ENCODE measurements at places on chromosomes 3 and 15.

DNA sequence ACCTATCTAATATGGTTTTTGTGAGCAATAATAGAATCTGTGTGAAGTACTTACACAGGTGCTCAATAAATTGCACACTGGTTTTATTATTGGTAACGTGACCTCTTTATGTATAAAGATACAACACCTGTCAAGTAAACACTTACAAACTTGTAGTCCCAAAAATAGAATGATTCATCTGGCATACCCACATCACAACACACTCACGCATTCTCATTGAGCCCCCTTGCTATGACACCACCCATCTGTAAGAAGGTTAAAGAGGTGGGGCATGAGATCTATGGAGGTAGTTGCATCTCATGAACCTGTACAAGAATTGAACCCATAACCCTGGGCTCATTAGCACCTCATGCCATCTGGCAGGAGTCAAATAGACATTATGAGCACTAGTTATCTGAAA lies 134.9 kb upstream of the THBS1 start:
- DNase-seq, result no peak

DNA sequence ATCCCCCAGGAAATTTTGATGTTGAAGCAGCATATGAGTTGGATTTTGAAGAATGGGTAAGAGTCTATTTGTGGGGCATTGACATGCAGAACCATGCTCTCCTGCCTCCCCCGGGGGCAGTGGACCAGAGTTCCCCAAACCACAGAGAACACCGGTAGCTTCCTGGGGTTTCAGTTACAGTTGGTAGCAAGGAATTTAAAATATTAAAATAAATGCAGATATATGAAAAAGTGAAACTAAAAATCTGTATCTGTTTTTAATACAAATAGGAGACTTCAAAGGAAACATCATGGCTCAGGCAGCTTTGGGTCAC lies 37.4 kb downstream of the SLC9A9 start:
- no peak for DNase-seq

GRCh38 chr3:106824856-106825255 lies 552.4 kb upstream of the CCDC54 start:
- no peak for DNase-seq

DNA sequence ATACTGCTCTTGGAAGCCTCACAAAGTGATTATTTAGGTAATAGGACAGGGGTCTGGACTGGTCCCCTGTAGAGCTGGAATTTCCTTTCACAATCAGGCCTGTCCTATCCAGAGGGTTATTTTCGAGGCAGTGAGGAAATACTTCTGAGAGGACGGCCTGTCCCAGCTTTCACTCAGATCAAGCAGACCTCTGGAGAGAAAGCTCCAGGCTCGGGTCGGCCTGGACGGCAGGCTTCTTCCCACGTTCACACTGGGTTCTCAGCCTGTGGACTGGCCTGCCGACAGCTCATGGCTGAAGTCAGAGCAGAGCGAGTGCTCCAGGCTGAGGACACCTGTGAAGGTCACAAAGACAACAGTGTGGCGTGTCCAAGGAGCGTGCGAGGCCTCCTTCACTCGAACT lies 405.3 kb downstream of the VPS13C start:
- DNase-seq, result no peak

GRCh38 chr15:60093273-60094067 lies 89.4 kb downstream of the FOXB1 start:
- no peak for DNase-seq

DNA sequence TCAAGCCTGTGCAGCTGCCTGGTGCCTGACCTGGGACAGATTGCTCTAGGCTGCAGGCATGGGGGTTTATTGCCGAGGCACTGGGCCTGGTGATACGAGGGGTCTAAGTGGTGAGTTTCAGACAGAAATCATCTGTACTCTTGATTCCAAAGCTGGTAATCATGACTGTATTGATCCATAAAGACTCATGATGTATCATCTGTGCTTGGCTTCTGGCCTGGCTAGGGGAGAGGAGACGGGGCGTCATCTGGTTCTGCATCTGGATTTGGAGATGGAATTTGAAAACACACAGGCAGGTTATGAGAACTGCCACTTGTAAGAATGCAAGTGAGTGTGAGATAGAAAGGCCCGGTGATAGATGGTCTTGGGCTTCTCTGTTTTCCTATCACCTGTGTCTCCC lies 337.4 kb upstream of the C2CD4B start:
- no peak for DNase-seq

DNA sequence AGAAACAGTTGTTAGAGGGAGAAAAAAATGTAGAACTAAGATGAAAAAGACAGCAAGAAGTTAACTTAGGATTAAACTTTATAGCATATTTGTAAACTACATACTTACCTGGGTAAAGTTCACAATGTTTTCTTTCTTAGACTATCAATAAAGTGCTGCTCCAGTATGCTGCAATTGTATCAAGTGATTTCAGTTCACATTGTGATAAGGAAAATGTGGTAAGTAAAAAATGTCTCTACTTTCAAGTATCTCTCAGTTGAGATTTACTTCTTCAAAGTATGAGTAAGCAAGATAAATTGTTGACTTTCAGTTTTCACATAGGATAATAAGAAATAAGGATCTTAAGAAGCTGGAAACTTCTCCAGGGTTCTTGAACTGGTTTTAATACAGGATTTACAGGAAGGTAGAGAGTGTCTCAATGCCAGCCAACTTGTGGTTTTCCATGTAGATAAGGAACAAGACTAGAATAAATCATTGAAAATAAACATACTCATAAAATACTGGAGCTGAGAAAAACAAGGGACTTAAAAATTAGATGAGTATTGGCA lies 528.8 kb downstream of the UNC13C start:
- DNase-seq, result no peak

DNA sequence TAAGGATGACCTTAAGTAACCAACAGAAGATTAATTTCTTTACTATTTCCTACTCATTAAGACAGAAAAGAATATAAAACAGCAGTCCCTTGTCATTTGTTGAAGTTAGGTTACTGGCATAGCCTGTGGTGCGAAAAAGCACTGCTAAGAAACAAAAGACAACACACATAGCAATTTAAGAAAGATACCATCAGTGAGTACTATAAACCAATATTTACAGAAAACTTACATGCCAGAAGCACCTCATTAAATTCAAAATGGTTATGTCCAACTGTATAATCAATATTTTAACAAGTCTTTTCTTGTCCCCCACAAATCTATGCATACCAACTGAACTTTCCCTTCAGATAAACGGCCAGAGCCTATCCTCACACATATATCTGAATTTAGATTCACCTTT lies 42.0 kb downstream of the ANKRD28 start:
- DNase-seq, result no peak

GRCh38 chr3:62587169-62587568 lies 213.8 kb upstream of the FEZF2 start:
- DNase-seq, result no peak

DNA sequence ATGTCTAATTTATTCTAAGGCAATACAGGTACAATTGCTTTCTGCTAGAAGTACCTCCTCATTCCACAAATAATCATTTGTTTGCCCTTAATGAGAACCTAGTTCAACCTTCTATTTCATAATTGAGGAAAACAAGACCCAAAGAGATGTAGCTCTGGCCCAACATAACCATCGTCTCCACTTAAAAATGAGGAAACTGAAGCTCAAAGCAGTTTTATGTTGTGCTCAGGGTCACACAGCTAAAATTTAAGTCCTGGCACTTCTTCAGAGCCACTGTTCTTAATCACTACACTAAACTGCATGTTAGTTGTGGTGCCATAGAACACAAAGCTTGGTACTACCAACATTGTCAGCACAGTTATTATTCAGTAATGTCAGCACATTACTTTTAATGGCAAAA lies 108.0 kb downstream of the SERPINI1 start:
- no peak for DNase-seq

- DNase-seq, result no peak
Observed at GRCh38 chr3:194194051-194194756, 58.3 kb downstream of the HES1 start.

GRCh38 chr3:13025778-13026518 lies 47.3 kb downstream of the IQSEC1 start:
- no peak for DNase-seq

GRCh38 chr3:126394179-126394976 lies at the start of gene CFAP100:
Gene CFAP100, plus strand, starts transcription at chr3:126394909. Its CDS starts 1,092 bp downstream, at chr3:126396001.
- no peak for DNase-seq

DNA sequence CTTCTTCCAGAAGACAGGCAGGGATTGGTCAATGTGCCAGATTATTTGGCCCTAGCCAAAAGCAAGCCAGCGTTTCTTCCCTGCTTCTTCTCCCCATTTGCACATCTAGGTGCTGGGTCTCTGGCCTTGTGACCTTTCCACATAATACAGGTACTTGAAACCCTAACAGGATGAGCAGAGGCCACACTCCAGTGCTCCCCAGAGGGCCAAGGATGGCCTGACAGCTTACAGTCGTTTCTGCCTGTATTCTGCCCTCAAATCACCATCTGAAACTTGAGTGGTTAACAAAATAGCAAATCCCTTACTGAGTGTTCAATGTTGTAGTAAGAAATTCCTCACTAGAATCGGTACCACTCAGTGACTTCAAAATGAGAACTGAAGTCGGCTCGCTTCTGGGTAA lies 29.1 kb downstream of the MKRN2 start:
- DNase-seq, result no peak

Measured in activated CD8-positive, alpha-beta memory T cell treated with anti-CD3 and anti-CD28 coated beads for 48 hours (primary cell).